ENCODE measurements at places on chromosomes 7 and 10.

DNA sequence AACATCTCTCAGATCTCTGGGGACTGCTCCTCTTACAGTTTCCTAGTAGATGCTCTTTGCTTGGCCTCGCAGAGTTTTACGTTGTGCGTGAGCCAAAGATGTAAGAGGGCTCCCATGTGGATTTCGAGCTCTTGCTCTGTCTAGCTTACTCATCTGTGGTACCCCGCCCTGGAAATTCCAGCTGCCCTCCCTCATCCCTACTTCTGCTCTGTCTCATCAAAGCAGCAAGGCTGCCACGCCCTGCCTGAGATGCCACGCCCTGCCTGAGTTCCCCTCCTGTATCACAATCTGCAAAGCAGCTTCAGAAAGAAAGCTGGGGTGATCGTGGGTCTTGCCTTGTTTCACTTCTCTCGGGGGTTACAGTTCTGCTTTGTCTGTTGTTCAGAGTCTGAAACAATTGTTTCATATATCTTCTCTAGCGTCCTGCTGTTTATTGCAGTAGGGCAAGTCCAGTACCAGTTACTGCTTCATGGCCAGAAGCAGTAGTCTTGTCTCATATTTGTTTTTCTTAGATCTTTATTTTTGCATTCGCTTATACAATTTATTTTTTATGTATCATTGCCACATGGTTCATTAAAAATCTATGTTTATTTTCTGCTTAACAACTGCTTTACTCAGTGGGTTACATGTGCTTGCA lies 36.1 kb upstream of the CCNY start:
- DNase-seq, result peak; percentile 4

- peak; percentile 54 for DNase-seq
Measured at GRCh38 chr7:149860821-149861727, 12.7 kb upstream of the ATP6V0E2 start.

DNA sequence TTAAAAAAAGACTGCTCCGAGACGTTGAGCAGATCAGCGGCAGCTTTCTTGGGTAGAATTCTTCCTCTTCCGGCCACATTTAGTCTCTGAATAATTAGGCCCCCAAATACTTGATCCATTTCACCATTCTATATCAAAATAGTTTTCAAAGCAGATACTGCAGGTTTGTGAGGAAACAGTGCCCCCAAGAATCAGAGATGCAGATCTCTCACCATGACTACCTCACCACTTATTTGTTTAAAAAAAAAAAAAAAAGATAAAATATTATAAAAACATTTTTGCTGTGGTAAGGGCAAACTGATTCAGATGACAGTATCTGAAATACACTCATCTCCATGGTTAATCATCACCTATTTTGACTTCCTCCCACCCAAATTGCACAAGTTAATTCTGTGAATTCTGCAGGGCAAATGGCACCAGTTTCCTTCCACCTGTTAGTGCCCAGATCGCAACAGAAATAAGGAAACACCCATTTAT lies 210.4 kb downstream of the FAM107B start:
- DNase-seq, result no peak

DNA sequence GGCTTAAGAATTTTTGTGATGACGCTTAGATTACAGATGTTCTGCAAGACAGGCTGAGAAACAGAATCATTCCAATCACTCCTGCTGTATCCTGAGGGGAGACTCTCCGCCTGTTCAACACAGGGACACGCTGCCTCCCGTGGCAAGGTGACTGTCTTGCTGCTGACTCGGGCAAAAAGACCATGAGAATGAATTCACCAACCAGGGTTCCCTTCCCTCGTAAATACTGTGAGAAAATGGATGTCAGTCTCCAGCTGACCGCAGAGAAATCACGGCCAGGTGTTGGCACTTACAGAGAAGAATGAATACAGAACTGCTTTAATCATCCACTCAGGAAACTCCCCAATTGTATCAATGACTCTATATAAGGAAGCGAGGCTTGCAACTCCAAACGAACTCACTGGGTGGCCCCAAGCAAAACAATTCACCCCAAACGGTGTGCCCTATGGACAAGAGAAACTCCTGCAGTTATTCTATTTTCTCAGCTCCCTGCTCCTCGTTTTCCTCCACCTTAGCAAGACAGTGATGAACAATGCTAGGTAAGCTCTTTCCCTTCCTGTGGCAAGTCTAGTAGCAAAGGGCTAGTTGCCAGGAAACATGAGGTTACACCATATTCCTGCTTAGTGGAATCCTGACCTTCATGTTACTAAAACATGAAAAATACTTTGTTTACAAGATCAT lies 22.8 kb downstream of the GNA12 start:
- DNase-seq, result no peak

- DNase-seq, result peak; percentile 19
Measured at GRCh38 chr10:103367379-103367781, 396 bp upstream of the TAF5 start.

GRCh38 chr10:118167056-118167700 lies 120.4 kb upstream of the RAB11FIP2 start:
- DNase-seq, result no peak

- DNase-seq, result no peak
Measured at GRCh38 chr10:107126512-107127065, 37.9 kb downstream of the SORCS1 start.

- DNase-seq, result no peak
Measured at GRCh38 chr7:22174574-22174953, 182.4 kb downstream of the RAPGEF5 start.

- no peak for DNase-seq
Measured at GRCh38 chr7:104093127-104093526, 103.7 kb upstream of the RELN start.

DNA sequence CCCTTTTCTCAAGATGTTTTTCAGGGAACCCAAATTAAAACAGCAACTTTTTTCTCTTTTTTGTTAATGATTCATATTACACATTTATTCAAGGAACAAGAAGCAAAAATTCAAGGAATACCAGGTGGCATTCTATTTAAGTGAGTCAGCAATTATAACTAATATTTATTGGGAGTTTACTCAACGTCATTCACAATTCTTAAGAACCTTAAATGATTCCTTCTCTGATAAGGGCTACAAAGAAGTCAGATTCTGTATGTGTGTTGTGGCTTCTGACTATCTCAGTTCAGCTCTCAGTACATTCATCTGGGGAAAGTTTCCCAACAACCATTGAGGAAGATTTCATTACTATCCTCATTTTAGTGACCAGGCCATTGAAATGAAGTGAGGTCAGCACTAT lies 470.7 kb upstream of the AKR1E2 start:
- DNase-seq, result no peak

DNA sequence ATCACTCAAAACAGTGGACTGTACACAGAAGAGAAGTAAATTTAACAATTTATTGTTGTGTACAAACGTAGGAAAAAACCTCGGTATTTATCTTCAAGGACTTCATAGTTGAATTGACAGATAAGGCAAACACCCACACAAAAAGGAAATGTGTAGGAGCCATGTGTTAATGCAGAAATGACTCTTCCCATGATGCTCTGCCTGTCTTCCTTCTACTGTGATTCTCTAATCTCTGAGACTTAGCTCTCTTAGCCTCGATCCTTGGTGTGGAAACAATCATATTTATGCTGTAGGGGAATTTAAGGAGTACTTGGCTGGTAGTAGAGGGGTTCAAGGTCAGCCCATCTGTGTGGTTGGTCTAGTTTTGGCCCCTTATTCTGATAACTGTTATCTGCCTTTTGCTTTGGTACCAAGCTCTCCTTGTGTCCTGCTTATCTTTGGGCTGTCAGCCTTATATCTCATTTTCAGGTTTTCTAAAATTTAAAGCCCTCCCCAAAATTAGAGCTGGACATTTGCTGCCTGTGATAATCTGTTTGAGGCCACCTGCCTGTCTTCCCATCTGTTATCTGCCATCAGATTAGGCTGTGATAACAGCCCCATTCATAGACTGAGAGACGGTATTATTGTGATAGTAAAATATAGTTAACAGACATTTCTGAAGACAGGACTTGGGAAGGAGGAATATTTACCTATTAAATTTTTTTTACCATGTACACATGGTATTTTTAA lies 81.7 kb downstream of the GPR85 start:
- no peak for DNase-seq

GRCh38 chr7:126839624-126840023 lies 413.1 kb downstream of the GRM8 start:
- no peak for DNase-seq

DNA sequence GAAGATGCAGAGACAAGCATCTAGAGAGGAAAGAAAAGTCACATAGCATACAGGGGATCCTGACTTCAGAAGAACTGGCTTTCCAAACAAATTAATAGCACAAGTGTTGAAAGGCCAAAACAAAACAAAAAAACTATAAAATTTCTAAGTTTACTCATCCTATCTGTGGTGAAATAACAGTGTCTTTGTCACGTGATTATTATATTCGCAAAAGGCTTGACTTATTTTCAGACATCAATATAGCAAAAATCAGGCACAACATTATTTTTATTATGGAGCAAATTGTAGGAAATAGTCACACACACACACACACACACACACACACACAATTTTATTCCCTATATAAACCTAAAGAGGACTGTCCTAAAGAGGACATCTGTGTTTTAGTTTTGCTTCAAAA lies 272.3 kb downstream of the CNTNAP2 start:
- DNase-seq, result no peak

GRCh38 chr10:32139223-32140073 lies 83.2 kb upstream of the KIF5B start:
- DNase-seq, result peak; percentile 8

- no peak for DNase-seq
Measured at GRCh38 chr7:49166441-49166840, 242.1 kb downstream of the CDC14C start.

DNA sequence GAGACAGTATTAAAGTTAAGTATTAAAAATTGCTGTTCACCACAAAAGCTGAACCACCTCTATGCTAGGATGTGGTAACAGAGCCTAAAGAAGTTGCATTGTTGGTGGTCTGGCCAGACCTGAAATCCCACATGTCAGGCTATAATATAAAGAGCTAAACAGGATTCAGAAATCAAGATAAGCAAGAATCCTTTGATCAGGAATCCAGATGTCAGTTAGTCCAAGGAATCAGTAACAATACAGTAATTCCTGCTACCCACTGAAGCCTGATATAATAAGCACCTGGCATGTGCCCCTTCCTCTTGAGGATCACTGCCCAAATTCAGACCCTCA lies 48.9 kb downstream of the ZNF277 start:
- no peak for DNase-seq

DNA sequence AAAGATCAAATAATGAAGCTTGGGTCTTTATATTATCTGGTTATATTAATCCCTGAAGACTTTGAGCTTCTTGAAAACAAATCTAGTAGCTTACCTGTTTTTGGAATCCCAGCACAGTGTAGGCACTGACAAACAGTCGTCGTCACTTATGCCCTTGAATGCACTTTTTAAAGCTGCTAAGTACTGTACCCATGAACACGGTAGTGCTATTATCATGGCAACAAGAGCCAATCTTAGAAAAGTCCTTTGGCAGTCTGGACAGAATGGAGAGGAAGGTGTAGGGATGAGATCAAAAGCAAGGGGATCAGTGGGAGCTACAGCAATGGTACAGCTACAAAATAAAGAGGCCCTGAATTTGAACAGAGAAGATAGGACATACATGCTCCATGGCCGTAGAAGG lies 9.4 kb downstream of the SLC25A13 start:
- DNase-seq, result no peak

DNA sequence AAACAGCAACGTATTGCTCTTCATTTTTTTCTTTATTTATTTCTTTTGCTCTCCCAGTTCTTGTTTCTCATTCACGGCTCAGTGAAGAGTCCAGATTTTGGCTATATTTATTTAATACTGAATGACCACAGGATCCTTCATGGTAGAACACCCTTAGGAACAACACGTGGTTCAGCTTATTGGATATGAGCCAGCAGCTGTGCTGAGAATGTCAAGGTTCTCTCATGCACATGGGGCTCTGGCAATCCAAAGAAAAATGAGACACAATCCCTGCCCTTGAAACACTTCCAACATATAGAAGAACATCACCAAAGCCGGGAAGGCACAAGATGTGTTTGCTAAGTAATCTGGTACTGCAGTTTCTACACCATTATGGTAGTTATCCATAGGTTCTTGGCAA lies 852.9 kb downstream of the SORCS1 start:
- no peak for DNase-seq

GRCh38 chr10:89580243-89580642 lies 44.8 kb upstream of the SLC16A12 start:
- no peak for DNase-seq

DNA sequence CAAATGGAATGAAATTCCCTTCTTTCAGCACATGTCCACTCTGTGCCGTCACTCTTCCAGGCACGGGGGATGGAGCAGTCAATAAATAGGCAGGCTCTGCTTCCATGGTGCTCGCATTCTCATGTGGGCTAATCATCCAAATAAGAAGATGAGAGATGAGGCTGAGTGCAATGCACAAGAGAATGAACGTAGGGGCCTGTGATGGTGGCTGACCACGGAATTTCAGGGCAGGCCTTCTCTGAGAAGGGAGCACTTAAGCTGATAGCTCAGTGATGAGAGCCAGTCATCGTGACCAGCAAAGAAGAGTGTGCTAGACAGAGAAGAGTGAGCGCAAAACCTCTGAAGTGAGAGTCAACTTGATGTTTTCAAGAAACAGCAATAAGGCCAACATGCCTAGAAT lies 47.9 kb downstream of the TAF3 start:
- no peak for DNase-seq

GRCh38 chr10:29807163-29807806 lies 172.5 kb upstream of the SVIL start:
- no peak for DNase-seq

DNA sequence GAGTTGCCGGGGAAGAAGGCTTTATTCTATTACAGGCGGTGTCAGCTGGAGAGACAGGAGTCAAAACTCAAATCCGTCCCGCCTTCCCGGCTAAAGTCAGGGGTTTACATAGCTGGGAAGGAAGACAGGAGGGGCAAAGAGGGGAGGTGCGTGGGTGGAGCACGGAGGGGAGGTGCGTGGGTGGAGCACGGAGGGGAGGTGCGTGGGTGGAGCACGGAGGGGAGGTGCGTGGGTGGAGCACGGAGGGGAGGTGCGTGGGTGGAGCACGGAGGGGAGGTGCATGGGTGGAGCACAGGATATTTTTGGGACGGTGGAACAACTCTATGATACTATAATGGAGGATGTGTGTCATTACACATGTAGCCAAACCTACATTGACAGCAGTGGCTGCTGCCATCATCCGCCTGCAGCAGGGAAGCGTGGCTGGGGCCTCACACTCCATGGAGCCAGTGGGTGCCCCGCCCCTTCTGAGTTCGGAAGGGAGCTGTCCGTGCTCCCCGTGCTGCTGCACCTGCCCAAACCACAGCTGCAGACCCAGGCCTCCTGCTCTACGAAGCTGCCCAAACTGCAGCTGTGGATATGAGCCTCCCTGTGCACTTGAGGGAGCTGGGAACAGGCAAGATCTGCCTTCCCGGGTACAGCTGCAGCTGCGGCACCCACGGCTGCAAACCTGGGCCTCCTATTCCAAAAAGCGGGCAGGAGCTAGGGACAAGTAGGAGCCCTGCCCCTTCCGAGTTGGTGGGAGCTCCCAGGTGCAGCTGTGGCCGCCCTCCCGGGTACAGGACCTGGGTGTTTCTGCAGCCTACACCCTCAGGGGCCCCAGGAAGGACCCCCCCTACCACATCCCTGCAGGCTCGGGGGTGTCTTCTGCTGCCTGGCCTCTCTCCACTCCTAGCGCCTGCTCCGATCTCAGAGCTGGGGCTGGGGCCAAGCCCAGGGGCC lies 119.4 kb downstream of the DYNC2I1 start:
- peak; percentile 69 for DNase-seq

All from activated CD4-positive, alpha-beta T cell treated with anti-CD3 and anti-CD28 coated beads for 48 hours (primary cell).